LHCN-M2 (cell line): ENCODE measurements at places on chromosomes 1 and 21.

- DNase-seq: no peak
Observed at GRCh38 chr1:180945551-180945950, 32.9 kb downstream of the KIAA1614 start.

DNA sequence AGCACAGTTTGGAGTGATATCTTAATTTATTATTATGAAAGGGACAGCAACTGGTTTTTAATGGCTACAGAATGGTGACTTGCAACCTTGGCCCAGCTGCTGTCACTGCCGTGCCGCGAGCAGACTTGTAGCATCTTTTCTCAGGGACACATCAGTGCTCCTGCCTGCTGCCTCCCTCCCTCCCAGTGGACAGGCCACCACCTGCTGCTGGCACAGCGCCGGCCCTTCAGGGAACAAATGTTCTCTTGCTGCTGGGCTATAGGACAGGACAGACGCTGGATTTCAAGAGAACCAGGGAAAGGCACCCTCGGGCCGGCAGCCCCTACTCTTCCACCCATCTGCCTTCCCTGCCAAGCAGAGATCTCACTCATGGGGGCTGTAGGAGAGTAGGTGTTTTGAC is 413.8 kb upstream of the NFIA start:
- no peak for DNase-seq

GRCh38 chr1:44594871-44595735 is 79.2 kb downstream of the TMEM53 start:
- peak; percentile 38 for DNase-seq

GRCh38 chr1:202807451-202807925 is 733 bp downstream of the KDM5B start:
- no peak for DNase-seq

- DNase-seq: peak; percentile 49
Observed at GRCh38 chr1:234619794-234620247, 9.8 kb upstream of the IRF2BP2 start.

DNA sequence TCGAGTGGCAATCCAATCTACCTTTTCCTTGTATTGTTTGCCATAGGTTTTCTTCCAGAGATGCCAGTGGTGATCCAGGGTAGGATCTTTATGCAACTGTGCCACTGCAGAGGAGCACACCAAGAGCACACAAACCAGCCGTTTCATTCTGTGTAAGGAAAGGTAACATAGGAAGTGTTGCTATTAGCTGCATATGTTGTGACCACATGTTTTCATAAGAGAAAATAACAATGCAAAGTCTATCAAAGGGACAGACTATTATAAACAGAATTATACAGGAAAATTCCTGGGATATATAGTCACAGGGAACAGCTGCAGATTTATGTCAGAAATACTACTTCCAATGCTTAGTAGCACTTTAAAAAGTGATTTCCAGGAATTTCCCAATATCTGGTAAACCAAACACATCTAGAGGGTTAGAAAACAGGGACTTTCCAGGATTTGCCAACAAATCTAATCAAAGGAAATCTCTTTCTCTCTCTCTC is 919 bp downstream of the CTSS start:
- peak; percentile 86 for DNase-seq

- DNase-seq: no peak
Observed at GRCh38 chr21:14591377-14591776, 45.3 kb upstream of the SAMSN1 start.

DNA sequence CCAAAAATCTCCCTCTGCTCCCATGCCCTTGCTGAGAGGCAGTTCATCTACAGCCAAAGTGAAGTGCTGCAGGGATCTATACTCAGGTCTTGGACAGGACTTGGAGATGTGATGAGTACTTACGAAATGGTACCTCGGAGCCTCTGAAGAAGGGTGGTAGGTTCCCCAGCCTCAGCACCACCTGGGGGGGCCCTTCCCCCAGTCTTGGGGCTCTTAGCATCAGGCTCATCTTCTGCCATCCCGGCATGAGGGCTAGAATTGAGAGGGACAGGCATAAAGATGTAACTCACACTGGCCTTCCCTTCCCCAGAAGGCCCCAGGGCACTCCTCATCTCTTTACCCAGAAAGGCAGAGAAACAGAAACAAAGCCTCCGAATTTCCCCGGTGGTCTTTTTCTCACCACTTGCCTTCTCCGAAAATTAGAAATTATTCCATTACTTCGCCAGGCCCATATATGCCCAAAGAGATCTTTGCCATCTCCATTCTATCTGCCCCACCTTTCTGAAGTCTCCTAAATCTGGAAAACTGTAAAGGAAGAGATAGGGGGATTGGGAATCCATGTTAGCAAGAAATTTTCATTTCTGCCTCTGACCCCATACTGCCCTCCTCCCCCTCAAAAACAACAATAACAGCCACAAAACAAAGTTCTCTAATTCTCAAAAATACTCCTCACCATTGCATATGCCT is 827 bp downstream of the RFX5 start:
- no peak for DNase-seq

- DNase-seq: peak; percentile 46
Observed at GRCh38 chr21:34630536-34631143, 15.7 kb upstream of the RCAN1 start.

- DNase-seq: no peak
Observed at GRCh38 chr1:66679140-66679539, 73.1 kb upstream of the DYNLT5 start.

- no peak for DNase-seq
Observed at GRCh38 chr1:49226758-49227157, 450.1 kb upstream of the BEND5 start.

DNA sequence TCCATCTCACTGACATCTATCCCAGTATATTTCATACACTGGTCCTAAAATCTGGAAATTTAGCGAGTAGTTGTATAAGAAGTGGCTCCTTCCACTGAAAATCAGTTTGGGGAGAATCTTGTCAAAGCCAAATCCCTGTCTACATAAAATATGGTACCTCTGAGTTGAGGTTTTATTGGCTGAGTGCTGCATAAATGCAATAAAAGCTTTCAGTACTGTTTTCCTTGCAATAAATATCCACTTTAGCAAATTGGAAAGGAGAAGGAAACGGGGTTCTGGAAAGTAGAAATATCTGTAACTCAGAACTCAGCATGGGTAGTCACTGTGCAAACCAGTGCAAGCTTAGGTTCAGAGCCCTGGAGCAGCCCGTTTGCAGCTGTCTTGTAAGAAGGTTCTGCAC is 580.2 kb downstream of the SMYD3 start:
- DNase-seq: no peak

DNA sequence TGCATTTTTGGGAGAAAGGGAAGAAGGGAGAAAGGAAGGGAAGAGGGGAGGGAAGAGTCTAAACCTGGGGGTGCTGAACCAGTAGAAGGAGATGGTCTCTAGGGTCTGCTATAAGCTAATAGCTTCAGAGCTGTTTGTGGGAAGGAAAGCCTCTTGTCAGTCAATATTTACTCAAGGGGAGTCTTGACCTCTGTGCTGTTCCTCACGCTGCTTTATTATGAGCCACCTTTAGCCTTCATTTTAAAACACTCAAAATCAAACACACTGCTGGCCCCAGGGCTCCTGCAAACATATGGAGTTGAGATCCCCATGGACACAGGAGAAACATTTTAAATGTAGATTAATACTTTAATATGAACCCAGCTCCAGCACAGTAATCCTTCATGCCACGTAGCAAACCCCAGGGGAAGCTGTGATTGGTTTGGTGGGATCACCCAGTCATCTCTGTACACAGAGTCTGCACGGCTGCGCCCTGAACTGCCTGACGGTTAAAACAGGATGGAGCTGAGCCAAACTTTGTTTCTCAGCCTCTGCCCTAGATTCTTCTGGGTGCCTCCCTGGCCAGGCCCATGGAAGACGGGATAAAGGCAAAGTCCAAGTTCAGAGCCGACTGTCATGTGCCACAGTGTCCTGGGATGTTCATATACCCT is 40.2 kb upstream of the VWA5B1 start:
- peak; percentile 30 for DNase-seq

GRCh38 chr1:25737130-25737529 is 62.9 kb upstream of the SELENON start:
- no peak for DNase-seq

GRCh38 chr1:3263790-3264189 is 190.7 kb upstream of the ARHGEF16 start:
- DNase-seq: no peak

DNA sequence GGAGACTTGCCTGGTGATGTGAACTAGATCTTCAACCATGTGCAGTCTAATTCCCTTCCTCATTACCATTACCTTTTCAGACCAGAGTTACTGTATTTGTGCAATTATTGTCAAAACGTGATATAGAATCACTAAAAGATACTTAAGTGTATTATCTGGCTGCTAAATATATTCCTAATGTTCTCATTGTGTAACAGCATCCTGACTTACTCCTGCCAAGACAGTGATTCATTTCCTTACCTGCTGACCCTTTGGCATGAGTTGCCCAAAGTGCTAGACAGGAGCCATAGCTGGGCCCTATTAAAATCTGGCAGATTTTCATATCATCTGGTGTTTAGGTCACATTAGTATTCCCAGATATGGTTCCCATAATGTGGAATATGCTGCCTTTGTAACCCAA is 598.3 kb upstream of the CAMK1G start:
- no peak for DNase-seq

- DNase-seq: no peak
Observed at GRCh38 chr1:186722711-186723309, 42.6 kb upstream of the PTGS2 start.

DNA sequence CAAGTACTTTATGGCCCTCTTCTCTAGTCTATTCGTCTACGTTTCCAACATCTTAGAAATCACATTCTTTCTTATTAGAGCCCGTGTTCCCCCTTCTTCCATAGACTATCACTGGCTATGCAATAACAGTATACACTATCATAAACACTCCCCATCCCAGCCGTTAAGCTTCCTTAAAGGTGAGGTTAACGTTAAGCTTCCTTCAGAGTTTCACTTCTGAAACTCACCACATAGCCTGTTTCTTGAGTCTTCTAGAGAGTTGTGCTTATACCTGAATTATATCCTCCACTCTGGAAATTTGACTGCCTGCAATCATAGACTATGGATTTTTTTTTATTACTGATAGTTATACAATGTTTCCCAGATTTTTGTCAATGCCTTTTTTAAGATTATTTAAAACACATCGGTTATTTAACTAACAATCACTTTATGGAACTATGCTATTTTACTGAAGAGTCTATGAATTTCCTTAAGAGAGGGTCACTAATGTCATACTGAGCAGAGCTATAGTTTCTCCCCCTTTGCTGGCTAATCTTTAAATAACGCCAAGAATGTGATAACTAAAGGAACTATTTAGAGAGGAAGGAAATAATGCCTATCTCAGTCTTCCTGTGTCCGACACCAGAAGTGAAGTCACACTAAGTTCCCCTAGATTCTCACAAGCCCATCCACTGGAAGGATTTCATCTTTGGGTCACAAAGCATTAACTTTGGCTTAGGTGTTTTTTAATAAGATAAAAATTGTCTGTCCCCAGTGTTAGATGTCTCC is 16.8 kb downstream of the FCER1A start:
- no peak for DNase-seq

DNA sequence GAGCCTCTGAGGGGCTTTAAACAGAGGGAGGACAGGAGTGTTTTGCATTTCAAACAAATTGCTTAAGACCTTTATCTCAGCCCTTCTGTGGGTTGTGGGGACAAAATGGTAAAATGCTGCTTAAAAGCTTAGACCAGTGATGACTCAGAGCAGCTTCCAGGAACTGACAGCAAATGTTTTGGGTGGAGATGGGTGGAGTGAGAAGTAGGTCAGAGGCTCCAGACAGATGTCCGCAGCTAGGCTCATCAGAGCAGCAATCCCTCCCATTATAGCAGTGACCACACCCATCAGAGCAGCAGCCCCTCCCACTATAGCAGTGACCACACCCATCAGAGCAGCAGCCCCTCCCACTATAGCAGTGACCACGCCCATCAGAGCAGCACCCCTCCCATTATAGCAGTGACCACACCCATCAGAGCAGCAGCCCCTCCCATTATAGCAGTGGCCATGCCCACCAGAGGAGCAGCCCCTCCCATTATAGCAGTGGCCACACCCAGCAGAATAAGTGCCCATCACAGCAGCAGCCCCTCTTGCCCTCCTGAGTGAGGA is 532.2 kb downstream of the MATN1 start:
- DNase-seq: peak; percentile 18

- DNase-seq: no peak
Observed at GRCh38 chr1:15304708-15305467, 57.9 kb downstream of the FHAD1 start.

DNA sequence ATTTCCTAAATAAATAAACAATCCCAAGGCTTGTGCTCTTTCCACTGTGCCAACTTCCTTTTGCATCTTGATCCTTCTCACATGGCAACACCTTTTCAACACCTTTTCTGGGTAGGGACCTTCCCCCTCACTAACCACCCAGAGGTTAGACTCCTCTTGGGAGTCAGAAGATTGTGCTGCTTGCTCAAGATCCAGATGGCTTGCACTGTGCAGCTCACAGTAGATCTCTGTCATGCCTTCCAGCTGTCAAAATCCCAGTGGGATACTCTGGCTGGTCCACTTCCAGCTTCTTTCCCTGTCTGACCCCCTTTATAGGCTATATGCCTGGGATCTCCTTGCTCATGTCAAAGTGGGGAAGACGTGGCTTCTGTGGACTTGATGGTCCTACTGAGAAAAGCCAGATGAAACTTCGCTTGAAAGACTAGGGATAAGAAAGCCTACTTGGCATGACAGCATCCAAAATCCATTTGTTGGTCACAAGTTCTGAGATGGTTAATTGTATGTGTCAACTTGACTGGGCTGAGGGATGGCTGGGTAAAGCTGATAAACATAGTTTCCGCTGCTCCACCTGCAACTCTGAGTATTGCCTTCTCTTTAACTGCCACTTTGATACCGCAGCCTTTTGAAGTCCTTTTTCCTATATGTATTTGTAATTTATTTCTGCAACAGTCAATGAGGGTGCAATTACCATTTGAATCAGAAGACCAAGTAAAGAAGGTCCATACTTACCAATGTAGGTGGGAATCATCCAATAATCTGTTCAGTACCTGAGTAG is 74.5 kb downstream of the S1PR1 start:
- DNase-seq: no peak

DNA sequence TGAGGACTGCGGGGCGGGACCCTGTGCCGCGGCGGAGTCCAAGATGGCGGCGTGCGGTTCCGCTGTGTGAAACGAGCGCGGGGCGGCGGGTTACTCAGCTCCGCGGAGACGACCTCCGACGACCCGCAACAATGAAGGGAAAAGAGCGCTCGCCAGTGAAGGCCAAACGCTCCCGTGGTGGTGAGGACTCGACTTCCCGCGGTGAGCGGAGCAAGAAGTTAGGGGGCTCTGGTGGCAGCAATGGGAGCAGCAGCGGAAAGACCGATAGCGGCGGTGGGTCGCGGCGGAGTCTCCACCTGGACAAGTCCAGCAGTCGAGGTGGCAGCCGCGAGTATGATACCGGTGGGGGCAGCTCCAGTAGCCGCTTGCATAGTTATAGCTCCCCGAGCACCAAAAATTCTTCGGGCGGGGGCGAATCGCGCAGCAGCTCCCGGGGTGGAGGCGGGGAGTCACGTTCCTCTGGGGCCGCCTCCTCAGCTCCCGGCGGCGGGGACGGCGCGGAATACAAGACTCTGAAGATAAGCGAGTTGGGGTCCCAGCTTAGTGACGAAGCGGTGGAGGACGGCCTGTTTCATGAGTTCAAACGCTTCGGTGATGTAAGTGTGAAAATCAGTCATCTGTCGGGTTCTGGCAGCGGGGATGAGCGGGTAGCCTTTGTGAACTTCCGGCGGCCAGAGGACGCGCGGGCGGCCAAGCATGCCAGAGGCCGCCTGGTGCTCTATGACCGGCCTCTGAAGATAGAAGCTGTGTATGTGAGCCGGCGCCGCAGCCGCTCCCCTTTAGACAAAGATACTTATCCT is 430 bp downstream of the RBM15 start:
- DNase-seq: peak; percentile 52

- no peak for DNase-seq
Observed at GRCh38 chr1:157095551-157095950, 4.1 kb downstream of the ETV3L start.

- no peak for DNase-seq
Observed at GRCh38 chr1:78047631-78048030, 1.9 kb downstream of the GIPC2 start.
